Stimulated activated CD8-positive, alpha-beta memory T cell treated with anti-CD3 and anti-CD28 coated beads, Interleukin-4, amount 100 ng/mL, for 1 hour (primary cell): ENCODE measurements at places on chromosomes 5 and 9.

- no peak for DNase-seq
Observed at GRCh38 chr5:154962494-154962893, 21.6 kb downstream of the MRPL22 start.

DNA sequence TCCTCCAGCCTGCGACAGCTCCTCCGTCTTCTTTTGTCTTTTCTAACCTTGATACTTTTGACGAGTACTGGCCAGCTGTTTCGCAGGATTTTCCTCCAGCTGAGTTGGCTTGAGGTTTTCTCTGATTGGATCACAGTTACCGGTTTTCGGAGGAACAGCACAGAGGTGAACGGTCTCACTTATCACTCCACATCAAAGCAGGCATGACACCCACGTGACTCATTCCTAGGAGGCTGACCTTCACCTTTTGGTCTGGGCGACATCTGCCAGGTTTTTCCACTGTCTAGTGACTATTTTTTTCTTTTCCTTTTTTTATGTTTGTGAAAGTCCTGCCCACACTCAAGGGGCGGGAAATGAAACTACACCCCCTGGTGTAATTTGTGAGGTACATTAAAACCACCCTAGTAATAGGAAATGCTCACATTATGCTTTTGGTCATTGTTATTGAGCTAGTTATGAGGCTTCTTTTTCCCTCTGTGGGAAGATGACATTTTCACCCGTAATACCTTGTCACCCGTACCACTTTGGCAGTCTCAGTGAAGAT lies 319.2 kb downstream of the GADD45G start:
- no peak for DNase-seq

DNA sequence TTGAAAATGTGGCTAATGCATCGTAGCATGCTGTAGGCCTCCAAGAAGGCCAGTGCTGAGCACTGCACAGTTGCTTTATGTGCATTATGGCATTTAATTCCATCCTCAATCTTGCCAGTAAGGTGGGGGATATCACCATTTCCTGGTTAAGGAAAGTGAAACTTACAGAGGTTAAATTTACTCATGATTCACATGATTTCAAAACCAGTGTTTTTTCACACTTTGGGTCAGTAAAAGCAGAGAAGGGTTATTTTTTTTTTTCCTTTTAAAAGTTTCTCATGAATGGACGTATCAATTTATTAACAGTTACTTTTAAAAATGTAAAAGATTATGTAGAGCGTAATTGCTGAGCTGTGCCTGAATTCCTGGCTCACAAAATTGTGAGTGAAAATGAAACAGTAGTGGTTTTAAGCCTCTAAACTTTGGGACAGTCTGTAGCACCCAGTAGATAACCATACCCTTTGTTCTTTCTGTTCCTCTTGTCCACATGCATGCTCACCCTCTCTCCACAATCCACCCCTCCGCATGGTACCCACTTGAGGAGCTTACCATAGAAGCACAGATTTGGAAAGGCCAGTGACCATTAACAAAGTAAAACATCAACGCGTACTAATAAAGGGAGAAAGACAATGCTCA lies 21.2 kb downstream of the MAST4 start:
- DNase-seq, result no peak

- no peak for DNase-seq
Observed at GRCh38 chr9:73011181-73011750, 58.4 kb upstream of the ALDH1A1 start.

DNA sequence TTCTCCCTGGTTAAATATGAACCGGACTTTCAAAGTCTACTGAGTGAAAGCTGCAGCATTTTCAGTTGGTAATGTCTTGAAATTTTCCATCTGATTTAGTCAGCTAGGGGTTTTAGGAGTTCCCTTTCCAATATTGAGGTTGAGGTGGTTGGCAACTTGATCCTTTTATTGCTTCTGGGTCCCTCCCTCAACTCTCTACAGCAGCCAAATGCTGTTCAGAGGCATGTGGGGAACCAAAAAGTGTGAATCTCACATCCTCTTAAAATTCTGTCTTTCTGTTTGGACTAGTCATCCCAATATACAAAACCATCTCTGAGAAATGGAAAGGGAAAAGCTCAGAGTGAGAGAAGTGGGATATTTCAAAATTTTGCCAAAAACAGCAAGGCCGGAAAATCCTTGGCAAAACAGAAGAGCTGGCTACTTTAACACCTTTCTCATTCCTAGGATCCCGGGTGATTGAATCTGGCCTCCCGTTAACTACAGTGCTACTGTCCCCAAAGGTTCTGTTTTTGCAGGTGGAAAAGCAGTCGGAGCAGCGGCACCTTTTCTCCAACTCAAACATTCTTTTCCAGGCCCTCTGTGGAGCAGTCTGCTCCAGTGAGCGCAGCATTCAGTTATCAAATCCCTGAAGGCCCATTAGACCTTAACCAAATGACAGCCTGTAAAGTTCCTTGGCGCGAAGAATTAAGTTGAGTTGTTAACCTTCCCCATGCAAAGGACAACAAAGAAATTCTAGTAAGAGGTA lies 345.9 kb upstream of the NUDT12 start:
- no peak for DNase-seq

DNA sequence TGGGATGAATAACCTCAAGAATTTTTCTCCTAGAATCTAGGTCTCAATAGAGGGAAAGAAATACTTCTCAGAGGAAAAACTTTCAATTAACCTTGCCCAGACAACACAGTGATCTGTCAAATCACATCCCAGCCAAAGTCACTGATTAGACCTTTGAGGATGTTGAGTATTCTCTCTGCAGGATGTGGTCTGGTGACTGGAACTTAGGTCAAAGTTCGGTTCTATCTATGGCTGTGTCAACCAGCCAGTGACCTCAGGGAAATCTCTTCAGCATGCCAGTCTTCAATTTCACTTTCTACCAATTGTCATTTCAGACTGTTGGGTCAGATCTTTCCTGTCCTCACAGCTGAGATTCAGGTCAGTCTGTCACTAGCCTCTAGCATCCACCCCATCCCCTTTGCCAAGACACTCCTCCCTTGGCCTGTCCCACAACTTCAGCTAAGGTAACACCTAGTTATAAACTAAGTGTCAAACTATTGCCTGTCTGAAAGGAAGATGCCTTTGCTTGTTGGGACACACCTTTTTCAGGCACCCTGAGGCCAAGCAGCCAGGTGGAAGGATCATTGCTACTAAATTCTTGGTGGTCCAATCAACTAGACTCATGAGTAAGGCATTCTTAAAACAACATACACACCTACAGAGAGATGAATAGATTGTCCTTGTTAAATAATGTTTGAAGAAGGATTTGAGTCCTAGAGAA lies 156.3 kb upstream of the FST start:
- no peak for DNase-seq

- no peak for DNase-seq
Observed at GRCh38 chr5:40585537-40586267, 94.0 kb upstream of the PTGER4 start.

GRCh38 chr9:116088396-116088795 lies 65.2 kb upstream of the PAPPA start:
- no peak for DNase-seq

DNA sequence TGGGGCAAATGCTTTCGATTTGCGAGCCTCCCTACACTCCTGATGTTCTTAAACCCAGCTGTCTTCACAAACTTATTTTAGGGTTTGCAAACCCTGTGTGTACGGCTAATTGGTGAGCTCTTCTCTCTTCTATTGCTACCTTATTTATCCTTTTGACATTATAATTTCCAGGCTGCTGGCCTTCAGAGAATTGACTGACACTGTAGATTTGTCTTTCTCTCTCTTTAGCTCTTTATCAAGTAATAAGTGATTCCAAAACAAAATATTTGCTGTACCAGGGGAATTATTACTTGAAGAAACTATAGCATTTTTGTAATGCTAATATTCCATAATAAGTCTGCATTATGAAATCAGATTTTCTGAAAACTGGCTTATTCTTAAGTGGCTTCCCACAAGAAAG lies 92.5 kb downstream of the NPR3 start:
- no peak for DNase-seq

DNA sequence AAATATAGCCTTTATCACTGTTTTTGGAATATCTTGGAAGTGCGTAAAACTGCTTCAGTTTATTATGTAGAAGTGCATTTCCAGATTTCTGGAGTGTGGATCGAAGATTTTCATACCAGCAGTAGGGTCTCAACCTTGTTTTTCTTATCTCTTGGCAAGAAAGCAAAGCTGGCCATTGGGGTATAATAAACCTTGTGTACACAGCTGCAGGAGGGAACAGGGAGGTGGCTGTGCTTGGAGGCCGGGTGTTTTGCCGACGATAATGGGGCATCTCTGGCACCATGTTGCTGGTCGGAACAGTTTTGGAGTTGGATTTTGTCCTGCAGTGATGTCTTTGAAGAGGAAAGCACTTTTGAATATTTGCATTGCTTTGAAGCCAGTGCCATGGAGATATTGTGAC lies 308.8 kb upstream of the DMRT1 start:
- DNase-seq, result no peak

DNA sequence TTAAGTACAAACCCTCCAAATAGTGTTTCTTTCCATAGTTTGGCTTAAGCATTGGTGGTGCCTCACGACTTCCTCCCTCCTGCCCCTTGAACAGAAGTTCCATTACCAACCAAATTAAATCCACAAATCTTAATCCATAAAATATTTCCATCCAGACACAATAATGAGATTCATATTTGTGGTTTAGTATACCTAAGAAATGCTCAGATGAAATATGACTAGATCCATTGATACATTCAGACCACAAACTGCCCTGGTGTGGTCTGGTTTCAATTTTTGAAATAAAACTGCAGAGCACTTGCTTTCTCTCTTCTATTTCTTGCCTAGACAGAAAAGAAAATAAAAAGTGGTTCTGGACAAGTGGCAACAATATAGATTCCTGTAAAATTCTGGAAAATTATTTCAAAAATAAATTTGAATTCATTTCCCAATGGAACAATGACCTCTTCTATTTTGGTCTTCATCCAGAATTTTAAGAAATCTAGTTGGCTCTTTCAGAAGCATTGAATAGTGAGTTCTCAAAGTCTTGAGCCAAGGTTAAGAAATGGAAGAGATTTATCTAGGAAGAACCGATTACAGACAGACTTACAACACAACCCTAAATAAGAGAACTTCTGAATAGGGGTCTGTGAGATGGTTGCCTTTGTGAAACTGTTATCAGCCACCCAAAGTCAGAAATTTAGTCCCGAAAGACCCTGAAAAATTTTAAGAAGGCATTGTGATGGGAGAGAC lies 14.0 kb downstream of the TNC start:
- DNase-seq, result no peak

- DNase-seq, result no peak
Observed at GRCh38 chr5:44048276-44048984, 340.8 kb downstream of the FGF10 start.

GRCh38 chr5:51001227-51001923 lies 334.9 kb downstream of the PARP8 start:
- DNase-seq, result no peak

DNA sequence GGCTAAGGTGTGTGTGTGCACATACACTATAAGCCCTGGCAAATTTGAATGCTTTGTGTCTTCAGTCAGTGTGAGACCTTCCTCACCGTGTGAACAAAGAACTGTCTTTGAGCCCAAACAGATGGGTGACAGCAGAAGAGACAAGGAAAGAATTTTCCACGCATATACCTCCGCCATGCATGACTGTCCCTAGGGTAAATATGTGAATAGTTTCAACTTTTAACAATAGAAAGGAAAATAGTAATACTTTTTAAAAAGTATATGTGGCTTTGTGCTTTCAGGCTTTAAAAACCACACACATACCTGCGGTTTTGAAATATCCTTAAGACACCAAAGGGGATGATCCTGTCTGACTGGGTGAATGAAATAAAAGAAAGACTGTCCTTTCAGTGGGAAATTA lies 438.6 kb upstream of the MPDZ start:
- DNase-seq, result no peak

DNA sequence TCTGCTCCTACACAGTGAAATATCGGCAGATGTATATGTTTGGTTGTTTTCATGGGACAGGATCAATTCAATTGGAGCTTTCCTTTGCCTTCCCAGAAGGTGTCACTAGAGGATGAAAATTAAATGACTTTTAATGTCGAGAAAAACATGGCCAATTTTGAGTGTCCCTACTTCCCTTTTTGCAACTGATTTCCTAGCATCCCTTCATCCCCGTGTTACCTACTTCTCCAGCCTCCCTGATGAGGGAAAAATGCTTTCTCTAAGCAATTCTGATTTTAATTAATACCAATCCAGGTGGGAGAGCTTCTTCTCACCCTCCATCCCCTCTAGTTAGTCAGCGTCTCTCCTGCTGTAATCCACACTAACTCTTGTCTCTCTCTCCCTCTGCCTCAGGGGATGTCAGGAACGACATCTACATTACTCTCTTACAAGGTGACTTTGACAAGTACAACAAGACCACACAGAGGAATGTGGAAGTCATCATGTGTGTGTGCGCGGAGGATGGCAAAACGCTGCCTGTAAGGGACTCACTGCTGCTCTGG lies 64.9 kb downstream of the DOCK2 start:
- DNase-seq, result no peak

DNA sequence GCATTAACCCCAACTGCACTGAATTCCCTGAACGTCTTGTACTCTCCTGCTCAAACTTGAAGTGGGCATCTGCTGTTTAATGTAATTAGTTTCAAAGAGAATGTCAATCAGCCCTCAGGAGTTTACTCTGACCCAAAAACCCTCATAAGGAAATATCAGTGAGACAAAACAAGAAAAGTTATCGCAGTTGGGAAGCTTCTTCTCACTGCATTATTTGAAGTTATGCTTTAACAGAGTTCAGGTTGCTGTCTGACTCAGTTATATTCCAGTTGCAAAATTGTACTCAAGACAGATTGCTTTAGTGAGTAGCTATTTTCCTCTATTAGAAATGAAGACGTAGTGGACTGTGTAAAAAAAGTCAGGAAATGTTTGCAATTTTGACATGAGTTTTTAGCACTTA lies 52.1 kb downstream of the PPIC start:
- no peak for DNase-seq

DNA sequence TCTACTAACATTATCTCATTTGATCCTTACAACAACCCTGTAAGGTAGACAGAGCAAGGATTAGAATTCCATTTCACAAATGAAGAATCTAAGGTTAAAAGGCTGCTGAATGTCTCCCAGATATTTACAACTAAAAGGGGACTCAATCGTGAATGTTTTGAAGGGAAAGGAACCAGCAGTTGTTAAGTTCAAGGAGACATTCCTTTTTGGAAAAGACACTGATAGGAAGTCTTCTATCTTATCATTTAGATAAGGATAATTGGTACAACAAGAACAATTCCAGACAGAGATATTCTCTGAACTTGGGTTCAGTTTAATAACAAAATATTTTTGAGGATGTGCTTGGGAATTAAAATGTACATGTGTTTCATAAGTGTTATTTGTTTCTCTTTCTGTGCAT lies 37.5 kb upstream of the CER1 start:
- DNase-seq, result no peak

DNA sequence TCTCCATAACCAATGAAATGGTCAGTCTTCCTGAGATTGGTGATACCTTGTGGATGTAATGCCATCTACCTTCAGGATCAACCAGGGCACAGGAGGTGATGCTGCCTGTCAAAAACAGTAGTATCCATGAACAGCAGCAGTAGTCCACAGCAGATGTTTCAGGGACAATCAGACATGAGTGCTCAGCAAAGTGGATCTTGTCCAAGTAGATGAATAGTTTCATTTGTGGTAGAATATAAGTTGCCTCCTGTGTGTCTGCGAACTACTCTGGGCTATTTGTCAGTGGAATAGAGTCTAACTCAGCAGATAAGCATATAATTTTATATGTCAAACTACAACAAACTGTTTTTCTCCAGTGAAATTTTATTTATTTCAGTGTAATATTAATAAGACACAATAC lies 1860.1 kb upstream of the ACO1 start:
- DNase-seq, result no peak

- no peak for DNase-seq
Observed at GRCh38 chr5:54285686-54286085, 24.7 kb downstream of the ARL15 start.

- DNase-seq, result no peak
Observed at GRCh38 chr5:113058269-113058668, 81.7 kb downstream of the DCP2 start.

GRCh38 chr5:132704875-132705274 lies 31.1 kb downstream of the IL4 start:
- DNase-seq, result no peak
